ENCODE measurements at places on chromosomes 2 and 18.

DNA sequence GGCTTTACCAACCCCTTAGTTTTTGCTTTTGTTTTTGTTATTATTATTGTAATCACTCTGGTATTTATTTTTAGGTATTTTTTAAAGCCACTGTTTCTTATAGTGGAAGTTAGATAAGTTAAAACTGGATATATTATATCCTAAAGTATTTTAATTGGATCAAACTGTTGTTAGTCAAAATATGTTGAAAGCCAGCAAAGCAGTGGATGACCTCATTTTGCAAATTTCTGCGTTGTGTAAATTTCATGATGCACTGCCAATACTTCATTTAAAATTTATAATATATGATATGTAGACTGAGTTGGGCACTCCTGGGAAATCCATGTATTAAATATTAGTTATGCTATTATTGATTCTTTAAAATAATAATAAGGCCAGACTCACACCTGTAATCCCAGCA is 661.7 kb upstream of the NRXN1 start:
- DNase-seq = no peak

DNA sequence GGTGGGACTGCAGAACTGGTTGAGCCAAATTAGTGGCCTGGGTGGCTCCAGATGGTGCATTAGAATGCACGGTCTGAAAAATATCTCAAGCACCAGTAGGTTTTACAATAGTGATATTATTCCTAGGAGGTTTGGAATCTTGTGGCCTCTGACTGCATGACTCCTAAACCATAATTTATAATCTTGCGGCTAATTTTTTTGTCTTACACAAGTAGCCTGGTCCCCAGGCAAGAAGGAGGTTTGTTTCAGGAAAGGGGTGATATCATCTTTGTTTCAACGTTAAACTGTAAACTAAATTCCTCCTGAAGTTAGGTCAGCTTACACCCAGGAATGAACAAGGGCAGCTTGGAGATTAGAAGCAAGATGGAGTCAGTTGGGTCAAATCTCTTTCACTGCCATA is 98.9 kb upstream of the ARL4C start:
- no peak for DNase-seq

GRCh38 chr2:98172150-98172765 is 85.3 kb downstream of the VWA3B start:
- DNase-seq = no peak

DNA sequence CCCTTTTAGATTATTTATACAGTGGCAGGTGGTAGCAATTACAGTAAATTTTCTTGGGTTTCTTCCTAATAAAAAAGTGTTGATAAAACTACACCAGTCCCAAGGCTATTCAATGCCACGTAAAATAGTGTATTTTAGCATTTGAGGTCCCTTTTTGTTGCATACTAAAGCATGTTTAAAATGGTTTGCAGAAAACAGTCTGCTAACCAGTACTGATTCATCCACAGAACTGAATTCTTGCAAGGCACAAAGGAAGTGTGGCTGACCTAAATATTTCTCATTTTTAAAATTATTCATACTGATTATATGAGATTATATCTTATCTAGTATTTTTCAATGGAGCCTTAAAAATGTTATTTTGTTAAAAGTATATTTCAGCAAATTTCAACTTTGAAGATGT is 98.1 kb downstream of the SMAD2 start:
- no peak for DNase-seq

- DNase-seq = no peak
Measured at GRCh38 chr2:216802516-216803215, 57.2 kb downstream of the TNP1 start.

- no peak for DNase-seq
Measured at GRCh38 chr2:226080334-226080733, 680.8 kb downstream of the NYAP2 start.

GRCh38 chr2:60105906-60106305 is 447.5 kb downstream of the BCL11A start:
- no peak for DNase-seq

DNA sequence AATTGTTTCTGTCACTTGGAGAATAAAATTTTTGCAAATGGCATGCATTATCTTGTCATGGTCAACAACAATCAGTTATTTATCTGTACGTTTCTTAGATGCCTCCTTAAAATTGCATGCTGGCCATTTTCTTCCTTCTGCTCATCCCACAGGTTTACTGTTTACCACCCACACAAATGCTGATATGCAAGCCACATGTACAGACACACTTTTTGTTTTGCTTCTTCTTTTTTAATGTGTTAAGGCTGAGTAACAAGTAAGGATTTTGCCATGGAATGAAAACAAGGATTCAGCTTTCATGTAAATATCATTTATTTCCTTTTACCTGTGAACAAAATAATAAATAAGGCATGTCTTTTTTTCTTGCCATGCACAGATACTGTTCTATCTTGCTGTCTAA is 1077.1 kb upstream of the ZEB2 start:
- no peak for DNase-seq

GRCh38 chr2:233761040-233761769 is 1.1 kb downstream of the UGT1A1 start:
- DNase-seq = no peak

DNA sequence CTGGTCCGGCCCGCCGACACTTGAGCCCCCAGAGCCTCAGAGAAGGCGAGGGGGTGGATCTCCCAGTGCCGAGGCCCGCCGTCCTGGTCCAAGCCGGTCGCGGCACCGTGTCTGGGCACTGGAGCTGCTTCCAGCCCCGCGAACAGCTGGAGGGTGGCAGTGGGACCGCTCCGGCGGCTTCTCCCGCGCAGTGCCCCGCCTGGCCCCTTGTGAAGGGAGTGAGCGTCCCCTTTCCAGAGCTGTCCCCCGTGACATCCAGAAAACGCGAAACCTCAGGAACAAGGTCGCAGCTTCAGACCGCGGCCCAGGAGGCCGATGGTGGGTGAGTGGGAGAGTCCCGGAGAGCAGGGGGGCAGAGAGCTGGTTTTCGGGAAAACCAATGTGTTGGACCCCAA is 579 bp upstream of the EMX1 start:
- no peak for DNase-seq

- no peak for DNase-seq
Measured at GRCh38 chr2:108877506-108877905, 90.9 kb downstream of the CCDC138 start.

- DNase-seq = no peak
Measured at GRCh38 chr18:74682991-74683297, 85.3 kb downstream of the ZNF407 start.

DNA sequence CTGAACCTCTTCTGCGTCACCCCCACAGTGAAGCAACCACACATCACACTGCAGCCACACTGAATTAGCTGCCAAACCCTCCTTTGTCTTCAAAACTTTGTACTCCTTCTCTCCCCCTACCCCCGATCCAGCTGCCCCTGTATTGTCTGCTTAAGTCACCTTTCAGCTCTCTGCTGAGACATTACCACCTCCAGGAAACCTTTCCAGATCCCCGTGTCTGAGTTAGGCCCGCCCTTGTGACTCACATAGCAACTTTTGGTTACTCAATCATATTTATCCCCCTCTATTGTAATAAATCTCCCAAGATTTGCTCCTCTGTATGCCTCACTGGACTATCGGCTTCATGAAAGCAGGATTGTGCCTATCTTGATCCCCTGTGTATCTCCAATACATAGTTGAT is 82.8 kb upstream of the CDCA7 start:
- DNase-seq = no peak

- no peak for DNase-seq
Measured at GRCh38 chr2:196808083-196808665, 981 bp downstream of the C2orf66 start.

- DNase-seq = no peak
Measured at GRCh38 chr2:112962308-112963175, 15.3 kb upstream of the IL36G start.

DNA sequence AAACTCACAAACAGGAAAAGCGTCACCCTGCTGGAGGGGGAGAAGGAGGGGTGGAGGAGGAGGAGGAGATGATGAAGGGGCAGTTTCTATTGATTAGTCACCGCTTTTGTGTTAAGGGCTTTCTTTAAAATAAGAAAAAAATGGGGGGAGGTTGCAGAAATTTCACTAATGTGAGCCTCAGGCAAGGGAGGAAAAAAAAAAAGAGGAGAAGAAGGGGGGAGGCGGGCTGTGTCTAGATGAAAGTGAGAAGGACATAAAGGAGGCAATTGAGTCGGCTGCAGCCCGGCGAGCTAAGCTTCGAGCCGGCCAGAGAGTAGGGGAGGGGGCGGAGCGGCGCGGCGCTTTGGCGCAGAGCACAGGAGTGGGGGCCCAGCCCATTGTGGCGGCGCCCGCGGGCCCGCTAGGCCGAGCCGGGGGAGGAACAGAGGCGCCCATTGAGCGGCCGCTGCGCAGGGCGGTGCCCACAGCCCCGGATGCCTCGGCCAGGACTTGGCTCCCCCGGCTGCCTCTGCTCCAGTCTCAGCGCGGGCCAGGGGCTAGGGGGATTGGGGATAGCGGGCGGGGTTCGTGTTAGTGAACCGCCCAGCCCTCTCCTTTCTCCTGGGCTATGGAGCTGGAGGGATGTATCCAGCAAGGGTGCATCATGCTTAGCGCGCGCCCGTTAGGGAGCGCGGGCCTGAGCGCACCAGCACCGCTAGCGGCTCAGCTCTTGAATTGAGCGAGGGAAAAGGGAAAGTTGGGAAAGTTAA is 7.9 kb downstream of the PAX3 start:
- no peak for DNase-seq

- DNase-seq = no peak
Measured at GRCh38 chr18:31996007-31996406, 22.6 kb upstream of the RNF125 start.

- DNase-seq = no peak
Measured at GRCh38 chr2:178804791-178805190, 2.4 kb downstream of the TTN start.

GRCh38 chr2:213995400-213996105 is 415.3 kb upstream of the VWC2L start:
- no peak for DNase-seq

- DNase-seq = no peak
Measured at GRCh38 chr18:70973626-70974025, 684.8 kb downstream of the SOCS6 start.

GRCh38 chr2:217722883-217723472 is 279.8 kb downstream of the TNS1 start:
- no peak for DNase-seq

DNA sequence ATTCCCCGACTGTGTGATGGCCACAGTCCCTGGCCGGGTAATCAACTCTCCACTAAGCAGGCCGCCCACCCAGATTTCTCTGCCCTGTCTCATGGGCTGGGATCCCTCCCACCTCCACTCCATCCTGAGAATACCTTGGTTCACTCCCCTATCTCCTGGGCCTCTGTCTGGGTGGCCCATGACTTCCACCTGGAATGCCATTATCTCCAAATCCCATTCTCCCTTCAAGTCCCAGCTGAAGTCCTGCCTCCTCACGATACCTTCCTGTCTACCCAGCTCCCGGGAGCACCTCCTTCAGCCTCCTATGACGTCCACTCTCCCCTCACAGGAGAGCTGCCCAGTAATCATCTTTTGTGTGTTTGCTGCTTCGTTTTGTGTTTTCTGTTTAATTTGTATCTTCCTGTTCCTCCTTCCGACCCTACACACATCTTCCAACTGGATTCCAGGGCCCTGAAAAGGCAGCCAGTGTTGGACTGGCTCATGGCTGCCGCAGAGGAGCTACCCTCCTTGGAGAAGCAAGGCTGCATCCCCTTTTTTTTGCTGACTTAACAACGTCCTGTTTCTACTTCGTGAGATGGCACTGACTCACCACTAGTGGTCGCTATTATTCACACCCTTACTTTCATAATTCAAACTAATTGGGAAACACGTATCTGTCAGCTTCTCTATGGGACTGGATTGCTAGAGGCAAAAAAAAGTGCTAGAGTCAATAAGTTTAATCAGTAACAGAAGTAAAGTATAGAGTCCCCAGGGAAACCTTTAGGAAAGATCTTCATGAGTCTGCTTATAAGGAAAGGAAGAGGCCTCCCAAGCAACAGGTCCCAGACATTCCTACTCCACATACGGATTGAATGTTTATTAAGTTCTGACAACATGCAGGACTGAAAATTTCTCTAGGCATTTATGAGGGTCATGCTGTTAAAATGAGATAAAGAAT is 171.9 kb upstream of the GATA6 start:
- DNase-seq = no peak

DNA sequence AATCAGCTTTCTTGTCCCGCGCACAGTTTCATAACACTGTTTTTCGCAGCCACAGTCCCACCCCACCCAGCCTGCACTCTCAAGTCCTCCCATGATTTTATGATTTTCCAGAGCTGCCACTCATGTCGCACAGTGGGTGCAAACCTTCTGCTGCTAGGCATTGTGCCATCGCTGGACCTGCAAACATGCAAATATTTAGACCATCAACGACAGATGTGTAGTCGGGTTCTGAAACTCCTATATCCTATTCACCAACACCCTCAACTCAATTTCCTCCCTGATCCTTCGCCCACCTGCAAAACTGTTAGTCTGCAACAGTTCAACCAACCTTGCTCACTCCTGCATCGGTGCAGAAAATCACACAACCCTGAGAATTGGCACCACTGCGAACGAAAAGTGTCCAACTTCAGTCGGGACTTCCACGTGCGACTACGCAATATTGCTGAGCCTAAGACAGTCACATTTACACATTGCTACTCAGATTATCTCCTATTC is 871 bp upstream of the ALS2 start:
- peak; percentile 3 for DNase-seq

- no peak for DNase-seq
Measured at GRCh38 chr2:174901075-174901474, 104.1 kb downstream of the CHN1 start.

DNA sequence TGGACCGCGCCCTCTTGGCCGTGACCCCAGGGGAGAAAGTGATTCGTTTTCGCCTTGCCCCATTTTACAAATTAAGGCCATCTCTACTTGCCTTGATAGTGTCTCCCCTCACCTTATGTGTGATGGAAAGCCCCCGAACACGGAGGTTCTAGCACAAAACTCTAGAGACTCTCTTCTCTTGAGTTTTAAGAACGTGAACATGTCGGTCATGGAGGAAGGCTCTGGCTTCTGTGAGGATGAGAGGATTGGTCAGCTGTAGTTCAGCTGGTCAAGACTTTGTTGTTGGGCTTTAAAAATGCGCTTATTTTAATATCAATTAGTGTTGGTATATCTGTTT is 828 bp downstream of the DYNC1I2 start:
- DNase-seq = no peak

- DNase-seq = no peak
Measured at GRCh38 chr2:227214622-227215041, 50.2 kb downstream of the COL4A3 start.

GRCh38 chr18:59311631-59312030 is 6.8 kb downstream of the CPLX4 start:
- DNase-seq = no peak

DNA sequence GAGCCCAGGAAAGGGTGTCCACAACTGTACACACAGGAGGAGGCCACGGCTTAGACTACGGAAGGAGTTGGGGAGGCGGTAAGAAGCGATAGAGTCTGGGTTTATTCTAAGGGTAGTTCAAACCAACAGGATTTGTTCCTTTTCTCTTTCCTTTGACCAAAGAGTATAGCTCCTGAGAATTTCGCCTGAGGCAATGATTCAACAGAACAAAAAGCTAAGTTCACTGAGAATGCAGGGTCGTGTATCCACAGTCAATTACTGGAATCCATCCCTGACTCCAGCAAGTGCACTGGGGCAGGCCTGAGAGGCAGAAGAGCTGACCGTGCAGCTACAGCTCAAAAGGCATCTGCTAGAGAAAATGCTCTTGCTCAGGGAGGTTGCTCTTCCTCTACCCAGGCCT is 140.9 kb downstream of the TFCP2L1 start:
- DNase-seq = no peak

- no peak for DNase-seq
Measured at GRCh38 chr2:105154119-105154818, 87.3 kb upstream of the GPR45 start.

- DNase-seq = no peak
Measured at GRCh38 chr2:200479692-200480265, 30.1 kb downstream of the KCTD18 start.

Data from stimulated activated CD4-positive, alpha-beta T cell treated with anti-CD3 and anti-CD28 coated beads, TNF-alpha, amount 100 ng/mL, for 48 hours (primary cell).